ENCODE measurements at places on chromosomes 3 and 15.

DNA sequence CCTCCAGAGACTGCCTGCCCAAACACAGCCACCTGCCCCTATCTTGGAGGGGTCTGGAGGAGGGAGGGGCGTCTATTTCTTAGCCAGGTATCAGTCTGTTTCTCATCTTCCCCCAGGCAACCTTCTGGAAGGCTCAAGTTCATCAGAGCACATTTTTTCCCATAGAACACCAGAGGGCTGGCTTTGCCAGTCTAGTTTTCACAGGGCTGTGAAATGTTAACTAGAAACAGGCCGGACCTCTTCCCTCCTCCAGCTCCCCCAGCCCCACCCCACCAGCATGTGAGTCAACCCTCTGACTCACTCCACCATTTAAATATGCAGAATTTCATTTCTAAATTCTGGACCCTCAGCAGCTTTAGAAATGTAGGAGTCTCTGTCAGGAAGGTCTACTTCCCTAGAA, 66.9 kb downstream of the SLCO2A1 start:
- no peaks in the 10 kb centered on the region for H3K36me3 ChIP-seq
- H3K27me3 ChIP-seq = no peaks in the 10 kb centered on the region
- peaks cover 32% of the 10 kb centered on the region for H3K4me1 ChIP-seq
- H3K27ac ChIP-seq = no peak overlapping the region
- peak; percentile 92 for DNase-seq

DNA sequence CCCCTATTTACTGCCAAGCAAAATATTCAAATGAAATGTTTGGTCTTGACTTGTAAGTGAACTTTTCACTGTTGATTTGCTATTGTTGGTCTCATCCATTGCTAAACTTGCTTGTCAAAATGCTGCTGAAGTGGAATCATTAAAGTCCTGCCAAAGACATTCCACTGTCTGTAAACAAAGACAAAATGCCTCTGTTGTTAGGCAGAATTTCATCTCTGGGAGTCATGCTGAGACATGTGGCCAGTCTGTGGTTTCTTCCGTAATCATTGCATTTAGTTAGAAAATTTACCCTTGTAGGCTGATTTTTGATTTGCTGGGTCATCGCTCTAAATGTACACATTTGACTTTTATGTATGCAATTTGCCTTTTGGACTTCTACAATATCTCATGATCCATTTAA, 577.7 kb downstream of the MECOM start:
- peak; percentile 94 for DNase-seq
- H3K4me3 ChIP-seq = no peak overlapping the region
- no peaks in the 10 kb centered on the region for H3K36me3 ChIP-seq
- peak overlapping the region; percentile 85 for H3K27ac ChIP-seq

DNA sequence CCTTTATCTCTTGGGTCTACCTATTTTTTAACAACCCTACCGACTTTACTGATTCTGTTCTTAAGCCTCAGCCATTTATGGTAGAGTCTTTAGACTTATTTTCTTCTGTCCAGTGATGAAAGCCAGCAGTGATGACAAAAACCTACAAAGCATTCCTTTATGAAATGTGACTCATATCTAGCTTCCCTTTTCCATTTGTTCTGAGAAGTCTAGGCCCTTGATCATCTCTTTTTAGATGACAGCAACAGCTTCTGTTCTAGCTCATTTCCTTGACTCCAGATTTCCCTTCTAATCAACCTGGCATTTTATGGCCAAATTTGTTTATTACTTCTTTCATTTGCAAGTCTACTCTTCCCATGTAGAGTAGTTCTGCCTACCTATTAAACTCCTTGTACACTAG, 36.1 kb downstream of the CFAP44 start:
- peak; percentile 58 for DNase-seq
- H3K36me3 ChIP-seq = no peaks in the 10 kb centered on the region
- no peak overlapping the region for H3K27ac ChIP-seq

DNA sequence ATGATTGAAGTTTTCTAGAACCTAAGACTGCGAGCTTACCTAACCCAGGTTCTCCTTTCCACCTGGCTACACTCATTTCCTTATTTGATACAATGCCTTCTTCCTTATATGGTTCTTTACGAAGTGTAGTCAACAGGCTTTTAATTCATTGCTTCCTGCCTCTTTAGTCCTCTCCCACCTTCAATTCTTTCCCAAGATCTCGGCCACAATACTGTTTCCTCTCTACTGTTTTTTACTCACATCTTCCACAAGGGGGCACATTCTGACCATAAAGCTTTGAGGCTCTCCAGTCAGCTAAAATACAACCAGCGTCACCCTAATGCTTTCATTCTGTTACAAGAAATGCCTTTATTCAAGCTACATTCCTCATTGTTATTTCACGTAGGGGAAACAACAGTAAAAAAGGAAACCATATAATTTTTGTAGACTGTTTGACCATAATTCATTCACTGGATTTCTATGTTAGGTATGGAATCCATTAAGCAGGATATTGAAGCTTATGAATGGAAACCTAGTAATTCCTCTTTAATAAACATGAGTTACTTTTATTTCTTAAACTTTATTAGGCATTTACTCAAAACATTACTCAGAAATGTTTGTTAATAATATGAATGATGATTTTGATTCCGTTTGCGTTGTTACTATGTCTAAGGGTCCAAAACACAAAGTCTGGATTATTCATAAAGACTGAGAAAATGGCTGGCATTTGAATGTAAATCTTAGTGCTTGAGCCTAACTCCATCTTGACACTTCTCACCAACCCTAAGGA, 29.5 kb upstream of the VEPH1 start:
- H3K4me1 ChIP-seq = peaks cover 61% of the 10 kb centered on the region
- H3K4me3 ChIP-seq = peak overlapping the region; percentile 70
- H3K27ac ChIP-seq = peak overlapping the region; percentile 83
- no peaks in the 10 kb centered on the region for H3K27me3 ChIP-seq

DNA sequence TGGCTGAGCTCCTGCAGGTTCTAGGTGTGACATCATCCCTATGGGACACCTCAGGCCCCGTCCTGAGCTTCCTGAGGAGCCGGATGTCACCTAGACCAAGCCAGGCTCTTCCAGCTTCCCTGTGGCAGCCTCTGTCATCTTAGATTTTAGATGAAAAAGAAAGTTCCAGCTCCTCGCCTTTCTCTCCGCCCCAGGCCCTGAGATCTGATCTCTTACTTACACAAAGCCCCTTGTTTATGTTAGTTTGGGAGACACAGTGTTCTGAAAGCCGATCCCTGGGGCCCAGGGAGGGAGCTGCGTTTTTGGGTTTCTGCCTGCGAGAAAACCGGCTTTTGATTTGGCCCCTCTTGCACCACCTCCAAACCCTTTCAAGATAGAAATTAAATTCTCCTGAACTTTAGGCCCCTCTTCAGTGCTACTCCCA, 40.2 kb upstream of the FAM107A start:
- no peaks in the 10 kb centered on the region for H3K4me1 ChIP-seq
- no peak overlapping the region for H3K27ac ChIP-seq
- H3K4me3 ChIP-seq = no peak overlapping the region

GRCh38 chr15:59569477-59569876, 42.1 kb upstream of the GCNT3 start:
- no peak overlapping the region for H3K4me3 ChIP-seq
- no peaks in the 10 kb centered on the region for H3K27me3 ChIP-seq
- no peak for DNase-seq
- no peaks in the 10 kb centered on the region for H3K4me1 ChIP-seq
- H3K27ac ChIP-seq = no peak overlapping the region

DNA sequence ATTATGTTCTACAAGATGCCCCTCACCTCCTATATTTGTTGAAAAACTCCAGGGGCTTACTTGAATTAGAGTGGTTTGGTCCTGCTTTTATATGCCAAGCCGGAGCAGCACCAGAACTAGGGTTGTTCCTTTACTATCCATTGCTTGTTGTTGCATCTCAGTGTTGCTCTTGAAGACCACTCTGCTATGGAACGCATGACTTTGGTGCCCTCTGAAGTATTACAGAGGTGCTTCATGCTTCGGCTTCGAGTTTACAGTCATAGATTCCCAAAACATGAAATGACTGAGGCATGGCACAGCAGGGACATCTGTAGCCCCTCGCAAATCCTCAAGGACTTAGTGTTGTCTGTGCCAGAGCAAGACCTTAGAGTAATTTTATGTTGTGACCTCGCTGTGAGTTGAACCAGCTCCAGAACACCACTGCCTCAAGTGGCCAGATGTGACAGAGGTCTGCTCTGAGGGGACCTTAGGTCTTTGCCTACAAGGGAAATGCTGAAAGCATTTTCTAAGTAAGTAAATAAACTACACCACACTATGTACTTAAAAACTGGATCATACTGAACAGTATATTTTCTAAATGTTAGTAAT, 67.2 kb upstream of the SIAH2 start:
- no peak overlapping the region for H3K27ac ChIP-seq
- H3K27me3 ChIP-seq = peaks cover 35% of the 10 kb centered on the region
- H3K4me3 ChIP-seq = no peak overlapping the region
- no peaks in the 10 kb centered on the region for H3K36me3 ChIP-seq
- peak; percentile 8 for DNase-seq
- no peaks in the 10 kb centered on the region for H3K4me1 ChIP-seq

DNA sequence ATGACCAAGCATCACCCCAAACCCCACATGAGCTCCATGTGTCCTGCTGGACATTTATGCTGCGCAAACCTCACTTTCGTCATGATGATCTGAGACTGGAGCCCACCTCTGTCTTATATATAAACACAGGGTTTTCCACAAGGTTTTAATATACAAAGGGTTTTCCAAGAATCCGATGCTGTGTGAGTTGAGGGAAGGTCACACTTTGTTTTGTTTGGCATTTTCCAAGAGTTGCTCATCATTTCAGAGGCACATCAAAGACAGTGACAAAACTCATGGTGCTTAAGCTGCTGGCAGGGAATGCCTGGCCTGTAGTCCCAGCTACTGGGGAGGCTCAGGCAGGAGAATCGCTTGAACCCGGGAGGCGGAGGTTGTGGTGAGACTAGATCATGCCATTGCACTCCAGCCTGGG, 20.0 kb downstream of the EFCC1 start:
- DNase-seq = peak; percentile 53
- H3K4me1 ChIP-seq = no peaks in the 10 kb centered on the region
- no peaks in the 10 kb centered on the region for H3K36me3 ChIP-seq
- H3K27ac ChIP-seq = no peak overlapping the region

DNA sequence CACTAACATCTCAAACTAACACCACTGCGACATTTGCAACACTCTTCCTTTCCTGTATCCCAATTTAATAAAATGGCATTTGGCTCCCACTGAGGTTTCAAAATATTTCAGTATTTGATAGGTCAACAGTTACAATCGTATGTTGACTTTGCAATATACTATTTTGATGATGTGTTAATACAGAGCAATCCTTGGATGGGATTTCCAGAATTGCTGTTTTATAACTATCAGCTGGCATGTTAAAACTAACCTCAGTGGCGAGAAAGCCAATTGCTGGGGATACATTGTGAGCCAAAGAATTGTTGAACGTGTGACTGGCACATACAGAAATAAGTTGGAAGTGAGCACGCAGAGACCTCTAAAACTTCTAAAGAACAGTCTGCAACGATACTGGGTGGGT, 226.1 kb upstream of the LYSMD4 start:
- no peak overlapping the region for H3K27ac ChIP-seq
- no peaks in the 10 kb centered on the region for H3K27me3 ChIP-seq
- DNase-seq = no peak

GRCh38 chr15:27937851-27938250, 161.3 kb downstream of the OCA2 start:
- peak; percentile 6 for DNase-seq
- H3K27me3 ChIP-seq = no peaks in the 10 kb centered on the region
- H3K4me1 ChIP-seq = no peaks in the 10 kb centered on the region
- no peak overlapping the region for H3K4me3 ChIP-seq
- no peaks in the 10 kb centered on the region for H3K36me3 ChIP-seq

- peaks cover 4% of the 10 kb centered on the region for H3K4me1 ChIP-seq
- no peaks in the 10 kb centered on the region for H3K36me3 ChIP-seq
- no peaks in the 10 kb centered on the region for H3K27me3 ChIP-seq
- H3K4me3 ChIP-seq = no peak overlapping the region
- peak; percentile 21 for DNase-seq
- no peak overlapping the region for H3K27ac ChIP-seq
Measured at GRCh38 chr15:74311734-74312444, 55.6 kb downstream of the CYP11A1 start.

- H3K4me3 ChIP-seq = no peak overlapping the region
- no peaks in the 10 kb centered on the region for H3K27me3 ChIP-seq
- peaks cover 59% of the 10 kb centered on the region for H3K36me3 ChIP-seq
- DNase-seq = no peak
- H3K4me1 ChIP-seq = peaks cover 16% of the 10 kb centered on the region
- no peak overlapping the region for H3K27ac ChIP-seq
Measured at GRCh38 chr15:89326316-89326715, 8.3 kb downstream of the POLG start.

- peaks cover 4% of the 10 kb centered on the region for H3K27me3 ChIP-seq
- no peak overlapping the region for H3K27ac ChIP-seq
- H3K36me3 ChIP-seq = no peaks in the 10 kb centered on the region
- H3K4me1 ChIP-seq = no peaks in the 10 kb centered on the region
Measured at GRCh38 chr3:75232216-75232615, 431.9 kb upstream of the FRG2C start.

- no peaks in the 10 kb centered on the region for H3K36me3 ChIP-seq
- H3K4me1 ChIP-seq = peaks cover 36% of the 10 kb centered on the region
- peak overlapping the region; percentile 93 for H3K4me3 ChIP-seq
Measured at GRCh38 chr3:100401674-100402041, 319 bp downstream of the LNP1 start.

- DNase-seq = no peak
- H3K4me3 ChIP-seq = no peak overlapping the region
- H3K27ac ChIP-seq = no peak overlapping the region
- H3K4me1 ChIP-seq = no peaks in the 10 kb centered on the region
Measured at GRCh38 chr15:61721418-61721817, 338.8 kb downstream of the VPS13C start.

DNA sequence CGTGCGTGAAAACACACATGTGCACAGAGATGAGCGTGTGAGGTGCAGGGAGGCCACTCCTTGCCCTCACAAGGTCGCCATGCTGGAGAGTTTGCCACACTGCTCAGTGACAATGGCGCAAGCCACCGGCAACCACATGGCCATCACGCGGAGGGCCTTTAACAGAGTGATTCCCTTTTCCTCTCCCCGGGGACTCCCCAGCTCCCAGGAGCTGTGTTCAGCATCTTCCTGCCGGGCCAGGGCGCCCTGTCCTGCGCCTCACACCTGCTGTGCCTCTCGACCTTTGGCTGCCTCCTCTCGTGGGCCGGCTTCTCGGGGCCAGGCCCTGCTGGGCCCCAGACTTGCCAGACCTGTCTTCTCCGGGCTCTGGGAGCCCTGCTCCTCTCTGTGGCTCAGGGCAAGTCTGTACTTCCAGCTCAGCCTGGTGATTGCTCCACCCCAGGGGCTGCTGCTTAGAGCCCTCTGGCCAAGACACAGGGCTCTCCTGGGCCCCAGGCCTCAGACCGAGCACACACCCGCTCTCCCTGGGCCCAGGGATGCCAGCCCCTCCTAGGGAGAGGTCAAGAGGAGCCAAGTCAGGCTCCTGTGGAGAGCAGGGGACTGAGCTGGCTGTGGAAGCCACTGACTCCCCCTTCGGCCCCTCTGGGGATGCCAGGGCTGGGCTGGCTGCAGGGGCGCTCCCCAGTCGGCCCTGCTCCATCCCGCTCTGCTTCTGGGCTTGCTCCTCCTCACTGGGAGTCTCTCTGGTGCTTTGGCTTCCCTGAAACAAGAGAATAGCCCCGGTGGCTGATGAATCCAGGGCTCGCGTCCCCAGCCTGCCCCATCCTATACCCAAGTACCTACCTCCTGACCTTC, 5.6 kb downstream of the CCDC9B start:
- DNase-seq = no peak
- peaks cover 7% of the 10 kb centered on the region for H3K36me3 ChIP-seq
- H3K4me1 ChIP-seq = peaks cover 32% of the 10 kb centered on the region
- no peaks in the 10 kb centered on the region for H3K27me3 ChIP-seq
- no peak overlapping the region for H3K27ac ChIP-seq
- H3K4me3 ChIP-seq = no peak overlapping the region

GRCh38 chr3:53493963-53494791, at the start of gene CACNA1D:
Gene CACNA1D (plus strand): TSS chr3:53494611. CDS start chr3:53495167, 556 bp downstream.
- no peak within 1 kb of the TSS for H3K27ac ChIP-seq
- H3K36me3 ChIP-seq = no peaks in the 10 kb centered on the region
- peak within 1 kb of the TSS; percentile 35 for H3K4me3 ChIP-seq
- H3K4me1 ChIP-seq = no peaks in the 10 kb centered on the region
- peaks cover 34% of the 10 kb centered on the region for H3K27me3 ChIP-seq

Data from GM23248 (cell line).